ENCODE measurements at places on chromosomes 13 and 19.

GRCh38 chr13:113302986-113303385 lies 5.9 kb downstream of the LAMP1 start:
- DNase-seq = no peak
- H3K4me3 ChIP-seq = no peak overlapping the region
- no peak overlapping the region for H3K27ac ChIP-seq
- no peaks in the 10 kb centered on the region for H3K36me3 ChIP-seq

- peak overlapping the region; percentile 70 for H3K27ac ChIP-seq
- H3K27me3 ChIP-seq = no peaks in the 10 kb centered on the region
- no peak for DNase-seq
- H3K4me1 ChIP-seq = peaks cover 37% of the 10 kb centered on the region
- no peaks in the 10 kb centered on the region for H3K36me3 ChIP-seq
Measured at GRCh38 chr13:20461860-20462532, 63.7 kb downstream of the CRYL1 start.

DNA sequence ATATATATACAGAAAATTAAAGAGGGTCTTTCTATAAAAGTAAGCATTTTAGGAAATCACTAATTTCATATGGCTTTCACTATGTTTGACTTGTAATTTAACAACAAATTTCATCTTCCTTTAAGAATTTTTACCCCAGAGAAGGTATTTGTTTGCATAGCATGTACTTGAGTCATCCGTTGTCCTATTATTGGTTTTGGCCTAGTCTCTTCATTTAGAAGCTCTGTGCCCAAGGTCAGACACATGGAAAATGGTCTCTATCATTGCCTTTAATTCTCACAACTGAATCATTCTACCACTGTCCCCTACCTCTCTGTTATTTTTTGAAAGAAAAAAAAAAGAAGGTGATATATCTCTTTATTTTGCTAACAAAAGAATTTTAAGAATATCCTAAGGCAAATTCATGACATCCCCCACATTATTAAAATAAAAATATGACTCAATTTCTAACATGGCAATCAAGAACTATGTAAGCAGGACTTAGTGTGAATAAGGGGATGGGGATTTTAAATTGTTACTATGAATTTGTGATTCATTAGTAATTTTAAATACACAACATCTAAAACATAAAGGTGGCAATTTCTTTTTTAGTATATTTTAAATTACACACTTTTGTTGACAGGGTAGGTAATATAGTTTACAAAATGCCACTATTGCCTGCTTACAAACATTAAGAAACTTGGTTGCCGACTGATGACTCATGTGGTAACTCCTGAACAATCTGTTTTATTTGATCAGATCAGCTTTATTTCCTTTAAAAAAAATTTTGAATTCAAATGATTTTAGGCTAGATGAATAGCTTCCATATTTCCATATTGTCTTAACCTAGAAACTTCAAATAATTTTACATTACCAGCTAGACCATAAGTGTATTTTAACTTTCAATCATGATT lies 13.9 kb downstream of the SLITRK5 start:
- DNase-seq = no peak
- no peaks in the 10 kb centered on the region for H3K4me1 ChIP-seq
- no peak overlapping the region for H3K4me3 ChIP-seq

DNA sequence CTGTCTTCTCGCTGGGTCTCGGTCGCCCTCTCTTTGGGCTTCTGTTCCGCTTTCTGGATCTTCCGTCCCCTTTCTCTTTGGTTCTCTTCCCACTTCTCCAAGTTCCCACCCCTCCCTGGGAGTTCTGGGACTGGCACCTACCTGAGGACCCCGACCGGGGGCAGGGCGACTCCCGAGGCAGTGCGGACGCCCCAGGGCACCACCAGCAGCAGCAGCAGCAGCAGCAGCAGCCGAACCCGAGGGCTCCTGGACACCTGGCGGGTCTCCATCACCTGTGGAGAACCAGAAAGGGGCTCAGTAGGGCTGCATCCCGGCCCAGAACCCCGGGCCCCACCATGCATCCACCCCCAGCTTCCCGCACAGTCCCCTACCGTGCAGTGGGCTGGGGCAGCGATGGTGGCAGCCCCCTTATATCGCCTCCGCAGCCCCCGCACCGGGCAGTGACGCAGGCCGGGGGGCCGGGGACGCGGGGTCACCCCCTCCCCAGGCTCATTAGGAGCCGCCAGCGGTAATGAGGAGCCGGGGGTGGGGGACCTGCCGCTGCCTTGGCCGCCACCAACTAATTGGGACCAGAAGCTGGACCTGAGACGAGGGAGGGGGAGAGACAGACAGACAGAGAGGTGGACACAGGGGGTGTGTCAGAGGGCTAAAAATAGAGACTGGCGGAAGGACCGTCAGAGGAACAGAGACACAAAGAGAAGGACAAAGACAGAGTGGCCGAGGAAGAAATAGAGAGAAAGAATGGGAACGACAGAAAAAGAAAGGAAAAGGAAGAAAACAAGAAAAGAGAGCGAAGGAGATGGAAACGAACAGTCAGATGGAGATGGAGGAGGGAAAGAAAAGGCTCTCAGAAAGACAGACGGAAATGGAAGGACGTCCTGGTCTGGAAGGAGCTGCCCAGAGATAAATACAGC lies at the start of gene PTH2:
Gene PTH2 (minus strand): TSS at position 371 of the 914 bp plus-strand sequence. CDS start 102 bp downstream, at position 269.
- DNase-seq = no peak
- H3K4me3 ChIP-seq = peak within 1 kb of the TSS; percentile 85
- peaks cover 60% of the 10 kb centered on the region for H3K4me1 ChIP-seq
- H3K36me3 ChIP-seq = no peaks in the 10 kb centered on the region

GRCh38 chr19:49512970-49513745 lies 697 bp downstream of the FCGRT start:
- H3K4me3 ChIP-seq = peak overlapping the region; percentile 90
- DNase-seq = peak; percentile 57
- peaks cover 36% of the 10 kb centered on the region for H3K4me1 ChIP-seq

GRCh38 chr13:23175920-23176319 lies 4.9 kb upstream of the SGCG start:
- H3K4me3 ChIP-seq = no peak overlapping the region
- no peak overlapping the region for H3K27ac ChIP-seq
- peaks cover 10% of the 10 kb centered on the region for H3K27me3 ChIP-seq
- H3K4me1 ChIP-seq = no peaks in the 10 kb centered on the region
- H3K36me3 ChIP-seq = no peaks in the 10 kb centered on the region
- DNase-seq = no peak

- no peaks in the 10 kb centered on the region for H3K4me1 ChIP-seq
- no peak overlapping the region for H3K27ac ChIP-seq
- peaks cover 8% of the 10 kb centered on the region for H3K27me3 ChIP-seq
- no peaks in the 10 kb centered on the region for H3K36me3 ChIP-seq
Measured at GRCh38 chr13:33322965-33323668, 37.6 kb upstream of the STARD13 start.

GRCh38 chr13:38543561-38543960 lies 143.3 kb upstream of the FREM2 start:
- H3K4me1 ChIP-seq = no peaks in the 10 kb centered on the region
- DNase-seq = no peak
- no peaks in the 10 kb centered on the region for H3K36me3 ChIP-seq
- H3K4me3 ChIP-seq = no peak overlapping the region

DNA sequence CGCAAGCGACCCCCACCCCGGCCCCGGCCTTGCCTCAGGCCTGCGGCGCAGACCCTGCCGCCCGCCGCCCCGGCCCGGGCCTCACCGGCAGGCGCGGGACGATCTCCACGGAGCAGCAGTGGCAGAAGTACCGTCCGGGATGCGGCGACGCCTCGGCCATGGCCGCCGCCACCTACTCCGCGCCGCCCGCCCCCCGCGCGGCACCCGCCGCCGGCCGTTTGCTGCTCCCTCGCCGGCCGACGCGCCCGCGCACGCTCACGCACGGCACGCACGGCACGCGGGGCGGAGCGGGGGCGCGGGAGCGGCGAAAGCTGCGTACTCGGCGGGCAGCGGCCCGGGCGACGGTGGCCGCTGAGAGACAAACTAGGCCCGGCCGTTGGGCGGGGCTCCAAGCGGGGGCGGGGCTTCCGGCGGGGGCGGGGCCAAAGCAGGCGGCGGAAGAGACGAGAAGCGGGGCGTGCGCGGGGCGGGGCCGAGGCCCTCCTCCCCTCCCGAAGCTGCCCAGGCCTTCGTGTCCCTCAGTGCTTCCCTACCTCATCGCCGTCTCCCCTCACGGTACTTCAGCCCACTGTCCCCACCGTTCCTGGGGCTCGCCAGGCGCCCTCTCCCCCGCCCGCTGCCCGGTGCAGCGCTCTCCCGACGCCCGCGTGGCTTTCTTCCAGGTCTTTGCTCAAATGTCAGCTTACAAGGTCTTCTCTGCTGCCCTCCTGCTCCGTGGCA lies at the start of gene RNF126:
Gene RNF126 (minus strand): TSS at position 253 of the 720 bp plus-strand sequence. CDS start 93 bp downstream, at position 160.
- H3K36me3 ChIP-seq = no peaks in the 10 kb centered on the region
- peak; percentile 90 for DNase-seq
- H3K4me3 ChIP-seq = peak within 1 kb of the TSS; percentile 98
- H3K4me1 ChIP-seq = peaks cover 43% of the 10 kb centered on the region
- H3K27me3 ChIP-seq = no peaks in the 10 kb centered on the region

DNA sequence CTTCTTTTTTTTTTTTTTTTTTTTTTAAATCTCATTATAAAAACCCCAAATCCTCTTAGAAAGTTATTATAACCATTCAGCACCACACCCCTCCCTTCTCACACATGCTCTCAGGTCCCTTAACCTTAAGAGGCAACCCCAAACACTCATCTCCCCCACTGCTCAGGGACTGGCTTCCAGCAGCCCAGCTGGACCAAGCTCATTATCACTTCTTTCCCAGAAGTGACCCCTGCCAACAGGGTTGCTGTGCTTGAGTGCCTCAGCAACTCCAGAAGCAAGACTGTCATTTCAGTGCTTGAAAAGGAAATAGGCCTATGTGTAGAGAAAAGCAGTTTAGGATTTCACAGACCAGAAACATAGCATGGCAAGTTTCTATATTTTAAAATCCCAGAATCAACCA lies 84.3 kb downstream of the SLAIN1 start:
- peaks cover 8% of the 10 kb centered on the region for H3K4me1 ChIP-seq
- H3K4me3 ChIP-seq = no peak overlapping the region
- DNase-seq = no peak
- no peak overlapping the region for H3K27ac ChIP-seq
- no peaks in the 10 kb centered on the region for H3K27me3 ChIP-seq
